ENCODE measurements at places on chromosomes 7 and 10.

- DNase-seq, result no peak
These were observed 48.7 kb downstream of the STK17A start for GRCh38 chr7:43631559-43631958.

DNA sequence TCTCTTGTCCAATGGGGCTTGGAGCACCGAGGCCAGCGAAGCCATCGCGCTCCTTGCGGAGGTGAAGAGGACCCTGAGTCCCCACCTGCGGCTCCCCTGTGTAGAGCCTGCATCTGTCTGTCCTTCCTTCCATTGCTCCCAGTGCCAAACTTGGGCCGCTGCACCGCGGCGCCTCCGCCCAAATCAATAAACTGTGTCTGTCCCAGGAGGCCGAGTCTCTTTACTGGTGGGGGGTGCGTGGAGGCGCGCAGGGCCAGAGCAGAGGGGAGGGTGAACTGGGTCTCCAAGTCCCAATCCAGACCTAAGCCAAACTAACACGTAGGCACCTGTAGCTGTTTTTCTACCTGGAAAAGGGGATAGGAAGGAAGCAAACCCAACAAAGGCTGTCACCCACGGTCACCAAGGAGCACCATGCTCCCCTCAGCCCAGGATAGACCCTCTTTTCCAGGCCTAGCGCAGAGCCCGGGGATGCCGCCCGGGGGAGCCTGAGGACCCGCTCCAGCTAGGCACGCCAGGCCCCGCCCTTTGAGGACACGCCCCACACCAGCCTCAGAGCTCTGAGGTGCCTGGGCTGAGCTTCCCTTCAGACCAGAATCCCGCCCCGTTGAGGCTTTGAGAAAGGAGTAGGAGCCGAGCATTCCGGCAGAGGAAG, 1.2 kb upstream of the CHAT start:
- DNase-seq, result peak; percentile 7

DNA sequence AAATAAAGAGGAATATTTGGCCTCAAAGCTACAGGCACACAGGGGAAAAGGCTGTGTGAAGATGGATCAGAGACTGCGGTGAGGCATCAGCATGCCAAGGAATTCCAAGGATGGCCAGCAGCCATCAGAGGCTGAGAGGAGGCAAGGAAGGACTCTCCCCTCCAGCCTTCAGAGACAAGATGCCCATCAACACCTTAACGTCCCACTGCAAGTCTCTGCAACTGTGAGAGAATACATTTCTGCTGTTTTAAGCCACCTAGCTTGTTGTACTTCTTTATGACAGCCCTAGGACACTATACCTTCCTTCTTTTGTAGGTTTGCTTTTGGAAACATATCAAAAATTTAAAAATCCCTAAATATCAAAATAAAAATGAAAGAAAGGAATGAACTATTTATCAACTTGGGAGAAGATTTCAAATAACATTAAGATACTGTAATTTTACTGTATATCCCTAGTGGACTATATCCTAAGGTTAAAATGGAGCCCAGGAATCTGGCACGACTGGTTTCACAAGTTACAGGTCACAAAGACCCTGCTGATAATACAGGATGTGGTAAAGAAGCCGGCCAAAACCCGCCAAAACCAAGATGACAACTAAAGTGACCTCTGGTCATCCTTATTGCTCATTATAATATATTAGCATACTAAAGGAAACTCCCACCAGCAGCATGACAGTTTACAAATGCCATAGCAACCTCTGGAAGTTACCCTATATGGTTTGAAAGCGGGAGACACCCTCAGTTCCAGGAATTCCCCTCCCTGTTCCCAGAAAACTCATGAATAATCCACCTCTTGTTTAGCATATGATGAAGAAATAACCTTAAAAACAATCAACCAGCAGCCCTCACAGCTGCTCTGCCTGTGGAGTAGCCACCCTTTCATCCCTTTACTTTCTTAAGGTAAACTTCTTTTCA, 185.2 kb downstream of the AVL9 start:
- no peak for DNase-seq

GRCh38 chr7:127628445-127628844, 10.5 kb upstream of the PAX4 start:
- no peak for DNase-seq

GRCh38 chr7:29349362-29349761, 154.8 kb downstream of the CHN2 start:
- no peak for DNase-seq

DNA sequence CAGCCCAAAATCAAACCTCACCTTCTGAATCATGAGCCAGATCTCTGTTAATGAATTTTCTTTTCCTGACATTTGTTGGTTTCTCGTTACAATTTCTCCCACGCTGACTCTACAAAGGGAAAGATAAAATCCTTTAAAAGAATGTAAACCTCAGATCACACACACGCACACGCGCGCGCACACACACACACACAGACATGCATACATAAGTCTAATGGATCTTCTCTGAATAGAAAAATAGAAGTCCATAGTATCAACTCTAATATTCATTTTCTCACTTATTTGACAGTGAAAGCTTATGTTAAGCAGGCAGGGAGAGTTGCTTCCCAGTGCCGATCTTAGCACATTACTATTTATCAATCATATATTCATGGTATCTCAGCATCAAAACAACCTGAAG, 1.4 kb downstream of the ETV1 start:
- peak; percentile 44 for DNase-seq

- no peak for DNase-seq
These were observed 20.2 kb downstream of the WIPF3 start for GRCh38 chr7:29826530-29826822.

- DNase-seq, result no peak
These were observed 61.3 kb downstream of the ABCB4 start for GRCh38 chr7:87413951-87414793.

- no peak for DNase-seq
These were observed 250.2 kb downstream of the ELFN1 start for GRCh38 chr7:1920266-1920681.

DNA sequence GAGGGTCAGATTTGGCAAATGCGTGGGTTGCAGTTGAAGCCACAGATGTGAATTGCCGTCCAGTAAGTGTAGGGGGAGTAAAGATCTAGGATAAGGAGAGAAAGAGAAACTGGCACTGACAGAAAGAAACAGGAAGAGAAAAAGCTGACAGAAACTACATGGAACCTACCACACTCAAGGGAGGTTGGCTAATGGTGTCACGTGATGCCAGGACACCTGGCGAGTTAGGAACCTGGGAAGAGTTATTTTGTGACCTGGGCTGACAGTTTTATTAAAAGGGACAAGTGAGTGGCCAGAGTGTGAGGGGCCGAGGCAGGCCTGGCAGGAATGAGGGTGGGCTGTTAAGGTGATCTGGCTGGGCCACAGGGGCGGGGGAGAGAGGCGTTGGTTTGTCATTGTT, 188.7 kb downstream of the ADARB2 start:
- no peak for DNase-seq

GRCh38 chr10:13891128-13892000, 304.6 kb downstream of the PRPF18 start:
- DNase-seq, result peak; percentile 80

DNA sequence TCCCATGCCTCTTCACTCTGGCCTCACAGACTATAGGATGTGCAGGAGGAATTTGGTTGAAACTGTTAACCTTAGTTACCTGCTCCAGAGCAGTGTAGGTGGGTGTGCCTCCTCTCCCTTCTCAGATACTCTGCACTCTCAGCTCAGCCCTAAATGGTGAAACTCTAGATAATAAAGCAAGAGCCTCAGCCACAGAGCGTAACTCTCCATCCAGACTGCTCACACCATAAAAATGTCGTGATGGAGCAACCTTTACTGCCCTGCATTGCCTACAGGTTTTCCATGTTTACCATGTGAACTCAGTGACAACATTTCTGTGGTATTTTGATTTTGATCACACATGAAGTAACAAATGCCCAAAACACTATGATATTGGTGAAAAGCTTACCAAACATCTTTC, 227.7 kb downstream of the CREB5 start:
- no peak for DNase-seq

DNA sequence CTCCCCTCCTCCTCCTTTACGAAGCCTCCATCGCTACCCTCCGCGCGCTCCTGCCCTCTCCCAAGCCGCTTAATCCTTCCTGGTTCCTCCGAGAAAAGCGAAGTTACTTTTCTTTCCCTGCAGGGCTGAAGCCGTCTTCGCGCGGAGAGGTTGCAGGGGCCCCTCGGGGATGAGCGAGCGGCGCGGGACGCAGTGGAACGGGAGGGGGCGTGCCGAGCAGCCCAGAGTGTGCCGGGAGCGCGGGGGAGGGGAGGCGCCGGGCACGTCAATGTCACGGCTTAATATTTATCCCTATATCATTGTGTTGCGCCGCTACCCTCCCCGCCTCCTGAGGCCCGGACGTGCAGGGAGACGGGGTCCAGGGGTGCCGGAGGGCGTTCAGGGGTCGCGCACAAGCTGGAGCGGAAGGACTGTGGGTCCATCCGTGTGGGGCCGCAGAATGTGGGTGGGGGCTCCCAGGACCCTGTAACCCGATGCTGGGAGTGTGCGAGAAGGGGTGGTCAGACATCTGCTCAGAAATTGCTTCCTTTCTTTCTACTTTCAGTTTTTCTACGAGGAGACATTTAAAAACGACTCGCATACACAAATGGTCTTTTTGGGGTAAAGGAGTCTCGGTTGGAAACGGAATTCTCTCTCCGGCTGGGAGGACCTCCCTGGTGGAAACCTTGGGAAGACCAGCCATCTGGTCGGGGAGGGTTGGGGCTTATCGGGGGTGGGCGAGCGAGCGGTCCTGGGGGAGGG, 2.4 kb downstream of the CDK6 start:
- DNase-seq, result peak; percentile 93

GRCh38 chr10:61618388-61618961, 44.3 kb upstream of the CABCOCO1 start:
- no peak for DNase-seq

- DNase-seq, result no peak
These were observed 159.3 kb downstream of the TNS3 start for GRCh38 chr7:47422611-47423010.

DNA sequence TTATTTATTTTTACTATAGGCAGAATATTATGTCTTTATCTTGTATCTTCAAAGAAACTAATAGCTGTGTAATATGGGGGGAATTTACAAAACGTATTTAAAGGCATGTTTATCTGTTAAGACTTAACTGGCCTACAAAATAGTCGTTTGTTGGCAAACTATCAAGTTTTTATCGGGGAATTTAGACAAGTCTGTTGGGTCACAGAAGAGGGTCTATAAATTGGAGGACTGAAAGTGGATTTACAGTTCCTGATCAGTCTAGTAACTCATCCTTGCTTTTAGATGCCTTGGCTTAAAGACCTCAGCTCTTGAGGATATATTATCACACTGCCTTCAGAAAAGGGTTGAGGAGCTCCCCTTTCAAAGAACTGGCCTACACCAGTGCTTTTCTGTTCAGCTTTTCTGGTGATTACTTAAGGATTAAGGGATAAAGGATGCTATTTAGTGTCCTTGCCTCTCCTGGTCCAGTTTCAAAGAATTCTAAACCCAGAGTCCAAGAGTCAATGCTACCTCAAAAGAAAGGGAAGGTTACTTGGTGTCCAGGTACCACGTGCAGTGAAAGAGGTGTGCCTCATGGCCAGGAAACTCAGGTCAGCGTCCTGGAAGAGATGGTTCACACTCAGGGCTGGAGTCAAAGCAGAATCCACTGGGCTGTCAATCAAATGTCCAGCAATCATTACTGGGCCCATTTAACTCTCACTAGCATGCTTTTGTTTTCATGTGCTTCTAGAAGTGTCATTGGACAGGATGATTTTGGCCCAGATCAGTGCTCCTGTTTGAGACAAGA, 42.9 kb upstream of the ABI1 start:
- no peak for DNase-seq

DNA sequence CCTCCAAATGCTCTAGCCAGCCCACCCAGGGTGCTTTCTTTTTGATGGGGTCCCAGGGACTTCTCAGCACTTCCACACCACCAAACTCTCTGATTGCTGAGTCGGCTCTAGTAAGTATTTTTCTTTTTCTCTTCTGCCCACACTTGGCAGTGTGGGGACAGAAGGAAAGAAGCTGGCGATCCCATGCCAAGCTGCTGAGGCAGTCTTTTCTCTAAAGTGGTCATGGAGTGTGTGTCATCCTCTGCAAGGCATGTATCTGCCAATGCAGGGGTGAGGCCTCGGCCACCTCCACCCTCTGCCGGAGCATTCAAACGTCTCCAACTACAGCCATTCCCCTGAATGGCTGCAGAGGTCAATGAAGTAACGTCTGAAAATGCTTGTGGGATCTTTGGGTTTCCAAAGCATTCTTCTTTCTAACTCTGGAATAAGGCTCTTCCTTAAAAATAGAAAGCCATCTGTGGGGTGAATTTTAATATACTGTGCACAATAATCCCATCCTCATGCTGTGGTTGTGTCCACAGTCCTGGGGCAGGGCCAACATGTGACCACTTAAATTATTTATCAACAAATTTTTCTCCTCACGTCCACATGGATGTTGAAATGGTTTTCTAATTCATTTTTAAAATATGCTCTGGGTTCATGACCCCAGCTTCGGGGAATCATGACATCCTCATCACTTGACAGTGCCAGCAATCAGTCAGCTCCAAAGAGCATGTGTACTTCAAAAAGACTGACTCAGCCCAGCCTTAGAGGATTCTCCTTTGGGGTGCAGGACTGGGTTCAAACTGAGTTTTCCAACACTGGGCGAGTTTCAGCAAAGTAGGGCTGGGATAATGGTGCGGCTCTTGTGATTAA, 171.3 kb upstream of the ITGB1 start:
- no peak for DNase-seq

DNA sequence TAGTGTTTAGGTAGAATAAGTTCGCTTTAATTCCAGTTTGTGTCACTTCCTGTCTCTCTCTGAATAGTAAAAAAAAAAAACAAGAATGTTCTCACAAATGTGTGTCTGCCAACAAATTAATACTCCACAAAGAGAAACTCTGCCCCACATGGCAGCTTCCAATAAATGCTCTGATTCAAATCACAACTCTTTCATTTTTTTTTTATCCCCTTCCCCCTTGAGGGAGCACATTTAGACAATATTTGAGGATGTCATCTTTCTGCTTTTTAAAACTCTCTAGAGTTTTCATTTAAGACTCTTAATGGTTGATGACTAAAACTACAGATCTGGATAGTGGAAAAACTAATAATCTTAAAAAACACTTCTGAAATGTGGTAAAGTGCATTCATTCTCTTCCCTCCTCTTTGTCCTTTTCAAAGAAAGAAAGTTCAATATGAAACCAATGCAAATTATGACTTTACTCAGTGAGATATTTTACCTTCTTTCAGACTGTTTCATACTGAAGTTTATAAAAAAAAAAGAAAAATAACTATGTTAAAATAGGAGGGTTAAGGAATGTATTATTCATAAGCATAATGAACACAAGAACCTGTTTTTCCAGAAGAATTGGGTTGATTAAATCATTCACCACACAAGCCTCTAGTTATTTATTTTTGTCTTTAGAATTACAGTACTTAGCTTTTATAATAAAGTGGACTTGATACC, 42.3 kb downstream of the ARID5B start:
- DNase-seq, result no peak

- no peak for DNase-seq
These were observed 41.4 kb downstream of the GRID1 start for GRCh38 chr10:86325158-86325557.

DNA sequence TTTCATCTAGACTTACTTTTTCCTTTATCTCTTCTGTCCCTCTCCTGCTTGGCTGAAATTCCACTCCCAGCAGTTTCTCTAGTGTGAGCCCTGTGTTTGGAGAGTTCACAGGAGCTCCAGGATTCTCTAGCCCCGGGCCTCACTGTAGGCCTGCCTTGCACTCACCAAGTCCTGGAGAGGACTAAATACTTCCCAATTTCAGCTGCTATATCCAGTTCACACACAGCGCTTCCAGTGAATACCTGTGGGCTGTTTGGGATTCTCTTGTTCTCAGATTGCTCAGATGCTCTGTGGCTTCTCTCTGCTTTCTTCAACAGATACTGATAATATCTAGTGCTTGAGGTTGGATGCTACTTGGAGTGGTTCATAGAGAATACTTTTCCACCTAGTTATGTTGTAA, 46.0 kb downstream of the MINPP1 start:
- no peak for DNase-seq

GRCh38 chr7:7434329-7434728, 101.3 kb downstream of the COL28A1 start:
- DNase-seq, result no peak
